ENCODE measurements at places on chromosomes 6 and 20.
A peak's percentile ranks its signal among the peaks of the same experiment; 100 is the strongest.

GRCh38 chr6:165573671-165574070 lies 89.4 kb downstream of the PDE10A start:
- DNase-seq = peak; percentile 61

- no peak for DNase-seq
Measured at GRCh38 chr6:146177785-146178184, 148.9 kb downstream of the GRM1 start.

- no peak for DNase-seq
Measured at GRCh38 chr6:103925317-103925716, 934.4 kb downstream of the HACE1 start.

GRCh38 chr6:132190097-132190814 lies 211.0 kb downstream of the MOXD1 start:
- DNase-seq = no peak

GRCh38 chr6:72080260-72080941 lies 194.1 kb downstream of the RIMS1 start:
- no peak for DNase-seq

DNA sequence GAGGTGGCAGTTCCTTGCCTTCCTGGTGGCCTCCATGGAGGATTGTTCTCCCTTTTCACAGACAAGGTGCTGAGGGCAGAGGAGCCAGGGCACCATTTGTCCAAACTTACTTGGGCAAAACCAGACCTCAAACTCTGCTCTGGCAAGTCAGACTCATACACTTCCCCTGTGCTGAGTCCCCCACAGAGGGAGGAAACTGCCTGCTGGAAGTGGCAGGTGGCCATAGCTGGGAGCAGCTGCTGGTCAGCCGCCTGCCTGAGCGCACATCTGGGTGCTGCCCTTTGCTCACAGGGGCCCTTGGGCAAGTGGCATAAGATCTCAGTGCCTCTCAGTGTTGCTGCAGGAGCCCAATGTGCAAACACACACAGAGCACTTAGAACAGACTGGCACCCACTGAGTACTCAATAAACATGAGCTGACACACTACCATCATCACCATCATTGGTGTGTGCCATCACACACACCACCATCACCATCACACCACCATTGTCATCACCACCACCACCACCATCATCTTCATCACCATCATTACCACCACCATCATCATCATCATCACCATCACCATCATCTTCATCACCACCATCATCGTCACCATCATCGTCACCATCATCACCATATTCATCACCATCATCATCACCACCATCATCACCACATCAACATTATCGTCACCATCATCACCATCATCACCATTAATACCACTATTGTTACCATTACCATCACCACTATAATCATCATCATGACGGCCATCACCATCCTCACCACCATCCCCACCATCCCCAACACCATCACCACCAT lies 17.6 kb downstream of the NOL4L start:
- no peak for DNase-seq

DNA sequence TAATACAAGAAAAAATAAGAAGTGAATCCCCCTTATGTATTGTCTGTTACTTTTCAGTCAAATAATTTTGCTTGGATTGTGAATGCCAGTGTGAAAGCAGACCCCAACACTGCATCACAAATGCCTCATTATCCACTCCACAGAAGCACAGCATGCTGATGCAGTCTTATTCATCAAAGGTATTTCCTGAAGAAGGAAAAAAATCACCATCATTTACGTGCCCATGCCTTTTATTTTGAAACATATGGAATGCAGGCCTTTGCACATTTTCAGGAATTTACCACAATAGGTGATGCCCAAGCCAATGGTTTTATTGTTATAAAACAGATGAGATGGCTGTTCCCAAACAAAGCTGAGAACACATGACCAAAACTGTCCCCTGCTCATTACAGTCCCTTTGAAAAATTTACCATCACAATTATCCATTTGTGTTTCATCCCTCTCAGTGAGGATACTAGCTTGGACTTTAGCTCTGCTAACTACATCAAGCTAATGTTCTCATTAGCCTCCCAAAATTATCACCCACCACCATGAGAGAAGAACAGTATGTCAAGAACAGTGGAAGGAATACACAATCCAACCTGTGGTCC lies 180.6 kb upstream of the HTR1E start:
- no peak for DNase-seq

GRCh38 chr6:32177183-32177787 lies 920 bp upstream of the RNF5 start:
- DNase-seq = no peak

- DNase-seq = no peak
Measured at GRCh38 chr20:63096681-63097335, 90.0 kb upstream of the BHLHE23 start.

DNA sequence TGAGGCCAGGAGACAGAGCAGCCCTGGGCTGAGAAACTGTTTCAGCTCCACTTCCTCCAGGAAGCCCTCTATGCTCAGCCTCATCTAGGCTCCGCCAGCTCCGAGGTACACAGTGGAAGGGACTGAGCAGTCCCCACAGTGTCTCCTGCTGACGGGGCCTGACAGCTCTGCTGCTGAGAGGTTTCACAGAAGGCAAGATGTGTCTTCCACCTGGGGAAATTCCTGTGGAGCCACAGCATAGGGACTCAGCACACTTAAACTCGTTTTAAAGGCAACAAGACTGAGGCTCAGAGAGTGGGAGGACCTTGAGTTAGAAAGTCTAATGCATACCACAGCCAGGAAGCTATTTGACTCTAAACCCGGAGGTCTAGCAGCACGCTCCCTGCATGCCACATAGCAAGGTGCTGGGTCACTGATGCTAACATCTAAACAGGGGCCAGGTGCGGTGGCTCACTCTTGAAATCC lies 6.8 kb downstream of the ADA start:
- DNase-seq = no peak

DNA sequence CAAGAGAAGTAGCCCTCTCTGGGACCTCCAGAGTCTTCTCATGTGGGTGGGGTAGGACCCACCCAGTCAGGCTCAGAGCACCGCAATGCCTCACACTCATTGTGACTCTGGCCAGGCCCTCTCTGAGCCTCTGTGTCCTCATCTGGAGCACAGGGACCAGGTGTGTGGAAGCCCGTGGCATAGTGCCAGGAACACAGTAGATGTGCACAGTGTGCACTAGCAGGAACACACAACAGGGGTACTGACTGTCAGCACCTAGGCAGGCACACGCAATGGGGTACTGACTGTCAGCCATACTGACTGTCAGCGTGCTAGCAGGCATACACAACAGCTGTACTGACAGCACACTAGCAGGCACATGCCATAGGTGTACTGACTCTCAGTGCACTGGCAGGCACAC lies 2.0 kb upstream of the STMN3 start:
- DNase-seq = no peak

- DNase-seq = no peak
Measured at GRCh38 chr20:59019217-59019616, at the start of gene TUBB1. TUBB1 (plus strand) TSS chr20:59019429; CDS start chr20:59019523, 94 bp downstream.

DNA sequence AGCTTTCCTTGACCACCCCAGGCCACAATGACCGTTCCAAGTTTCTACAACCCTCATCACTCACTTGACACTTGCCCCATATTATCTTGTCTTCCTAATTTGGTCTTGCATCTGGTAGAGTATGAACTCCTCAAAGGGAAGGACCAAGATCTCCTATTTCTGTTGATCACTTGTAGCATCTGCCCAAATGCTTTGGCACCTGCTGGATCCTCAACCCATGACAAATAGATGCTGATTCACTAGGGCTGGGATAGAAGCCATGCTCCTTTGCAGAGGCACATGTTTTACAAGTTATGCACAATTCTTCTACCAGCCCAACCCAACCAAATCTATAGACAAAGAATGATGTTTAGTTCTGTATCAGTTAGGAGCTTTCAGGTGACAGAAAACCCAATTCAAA lies 110.7 kb downstream of the UNC5CL start:
- DNase-seq = no peak

DNA sequence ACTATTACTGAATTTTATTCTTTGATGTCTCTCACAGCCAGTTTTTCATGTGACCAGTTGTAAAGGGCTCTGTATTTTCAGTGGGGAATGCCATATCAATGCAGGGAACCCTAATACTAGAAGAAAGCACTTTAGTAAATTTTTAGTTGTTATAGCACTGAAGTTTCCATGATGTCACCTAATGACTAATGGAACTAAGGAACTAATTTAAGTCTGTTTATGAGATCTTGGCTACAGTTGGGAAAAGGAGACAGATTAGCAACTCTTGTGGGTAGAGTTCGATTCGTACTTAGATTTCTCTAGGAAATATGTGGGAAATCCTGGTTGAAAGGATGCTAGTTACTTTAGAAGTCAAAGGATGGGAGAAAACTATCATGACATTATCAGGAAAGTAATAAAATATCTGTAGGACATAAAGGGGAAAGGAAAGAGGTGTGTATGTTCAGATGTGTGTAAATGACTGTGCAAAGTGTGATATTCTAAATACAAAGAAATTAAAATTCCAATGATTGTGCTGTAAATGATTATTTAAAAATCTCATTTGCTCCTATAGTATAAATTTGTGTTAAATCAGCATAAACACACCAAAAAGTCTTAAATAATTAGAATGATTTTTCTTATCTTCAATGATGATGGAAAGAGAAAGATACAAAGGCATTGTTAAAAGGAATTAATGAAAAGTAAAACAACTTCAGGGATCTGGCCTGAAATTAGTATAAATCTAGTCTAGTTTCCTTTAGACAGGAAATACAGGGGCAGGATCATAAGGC lies 103.4 kb downstream of the LRRC1 start:
- no peak for DNase-seq

DNA sequence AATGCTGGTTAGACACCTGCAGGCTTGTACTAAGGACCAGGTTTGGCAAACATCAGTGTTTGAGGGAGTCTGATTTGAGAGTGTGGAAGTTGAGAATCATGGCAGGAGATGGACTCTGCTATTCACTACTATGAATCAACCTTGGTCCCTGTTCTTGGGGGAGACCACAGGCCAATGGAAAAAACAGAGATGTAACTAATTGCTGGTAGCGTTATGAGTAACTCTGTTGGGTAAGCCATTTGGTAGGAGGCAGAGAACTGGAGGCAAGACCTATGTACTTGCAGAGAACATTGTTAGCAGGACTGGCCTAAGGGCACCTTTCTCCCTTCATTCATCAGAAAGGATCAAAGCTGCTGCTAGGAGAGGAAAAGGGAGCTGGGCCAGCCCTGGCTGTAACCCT lies 8.3 kb upstream of the WFDC2 start:
- DNase-seq = no peak

- DNase-seq = no peak
Measured at GRCh38 chr6:87199787-87200186, 44.4 kb downstream of the ZNF292 start.

GRCh38 chr6:14243597-14243996 lies 126.0 kb downstream of the CD83 start:
- no peak for DNase-seq

DNA sequence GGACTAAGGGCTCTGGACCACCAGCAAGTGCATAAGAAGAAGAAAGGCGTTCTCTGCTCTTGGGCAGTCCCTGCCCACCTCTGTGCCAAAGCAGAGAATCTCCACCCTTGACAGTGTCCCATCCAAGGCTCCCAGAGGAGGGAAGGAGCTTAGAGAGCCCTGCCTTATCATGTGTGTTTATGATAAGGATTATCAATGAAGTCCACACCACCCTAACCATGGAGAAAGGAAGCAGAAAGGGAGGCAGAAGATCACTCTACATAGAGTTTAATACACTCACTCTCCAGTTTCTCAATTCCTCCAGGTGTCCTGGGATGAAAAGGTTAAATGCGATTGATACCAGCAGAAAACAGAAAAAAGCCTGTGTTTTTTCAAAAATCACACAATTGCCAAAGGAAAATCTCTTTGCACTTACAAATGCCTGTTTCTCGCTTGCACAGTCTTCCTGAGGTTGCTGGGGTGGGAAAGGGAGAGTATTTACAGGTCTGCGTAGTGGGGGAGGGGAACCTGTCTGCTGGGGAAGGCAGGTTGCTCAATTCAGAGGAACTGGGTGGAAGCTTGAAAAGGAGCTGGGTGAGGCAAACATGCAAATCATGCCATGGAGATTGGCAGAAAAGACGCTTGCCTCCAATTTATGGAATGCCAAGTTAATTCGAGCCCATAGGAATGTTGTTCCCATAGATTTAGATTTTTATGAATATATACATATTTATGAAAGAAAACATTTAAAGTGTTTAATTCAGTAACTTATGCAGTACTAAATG lies 104.0 kb downstream of the EYA2 start:
- DNase-seq = no peak

DNA sequence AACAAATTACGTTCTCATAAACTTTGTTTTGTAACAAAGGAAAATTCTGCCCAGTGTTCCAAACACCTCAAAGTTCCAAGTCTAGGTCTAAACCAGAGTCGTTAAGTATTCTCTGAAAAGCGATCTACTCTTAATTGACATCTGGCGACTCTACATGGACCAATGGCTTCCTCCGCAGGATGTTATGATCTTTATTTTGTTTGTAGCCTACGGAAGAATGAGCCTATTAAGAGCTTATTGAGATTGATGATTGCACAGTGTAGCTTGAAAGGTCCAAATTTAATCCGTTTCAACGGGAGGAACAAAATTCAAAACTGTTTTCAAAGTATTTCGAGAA lies 61.1 kb downstream of the FAM217A start:
- no peak for DNase-seq

- no peak for DNase-seq
Measured at GRCh38 chr6:106614166-106614565, 15.1 kb downstream of the RTN4IP1 start.

GRCh38 chr20:41316051-41316450 lies 1.5 kb downstream of the ZHX3 start:
- no peak for DNase-seq

- no peak for DNase-seq
Measured at GRCh38 chr6:133179481-133179880, 61.7 kb upstream of the EYA4 start.

GRCh38 chr6:134198093-134198492 lies 119.8 kb downstream of the SGK1 start:
- no peak for DNase-seq

DNA sequence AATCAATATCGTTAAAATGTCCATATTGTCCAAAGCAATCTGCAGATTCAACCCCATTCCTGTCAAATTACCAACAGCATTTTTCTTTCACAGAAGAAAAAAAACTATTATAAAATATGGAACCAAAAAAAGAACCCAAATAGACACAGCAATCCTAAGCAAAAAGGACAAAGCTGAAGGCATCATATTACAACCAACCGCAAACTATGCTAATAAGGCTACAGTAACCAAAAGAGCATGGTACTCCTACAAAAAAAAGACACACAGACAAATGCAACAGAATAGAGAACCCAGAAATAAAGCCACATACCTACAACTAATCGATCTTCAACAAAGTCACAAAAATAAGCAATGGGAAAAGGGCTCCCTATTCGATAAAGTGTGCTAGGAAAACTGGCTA lies 49.2 kb downstream of the RNGTT start:
- DNase-seq = no peak

- no peak for DNase-seq
Measured at GRCh38 chr6:44307217-44307616, 5.9 kb downstream of the AARS2 start.

GRCh38 chr6:135624402-135625295 lies 127.1 kb upstream of the AHI1 start:
- no peak for DNase-seq

- DNase-seq = no peak
Measured at GRCh38 chr20:6178537-6178936, 55.7 kb upstream of the FERMT1 start.

- DNase-seq = peak; percentile 73
Measured at GRCh38 chr20:49541733-49542513, 26.0 kb downstream of the PTGIS start.

GRCh38 chr6:128696691-128697689 lies 176.6 kb upstream of the PTPRK start:
- no peak for DNase-seq
